ENCODE measurements at places on chromosomes 1 and 21.

DNA sequence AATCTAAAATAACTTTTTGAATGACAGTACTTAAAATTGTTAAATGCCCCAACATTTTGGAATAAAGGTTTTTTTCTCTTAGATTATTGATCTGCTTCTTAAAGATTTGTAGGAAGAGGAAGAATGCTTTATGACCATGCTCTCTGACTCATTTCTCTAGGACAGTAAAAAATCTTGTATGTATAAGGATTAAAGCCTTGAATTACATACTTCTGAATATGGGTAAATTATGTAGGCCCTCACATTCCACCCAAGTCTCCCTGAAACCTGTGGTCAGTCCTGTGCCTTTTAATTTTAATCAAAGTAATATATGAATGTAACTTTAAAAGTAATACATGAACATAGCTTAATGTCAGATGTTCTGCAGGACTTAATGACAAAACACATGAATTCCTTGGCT is 50.5 kb downstream of the ABCD3 start:
- DNase-seq = no peak

- DNase-seq = no peak
These were observed 51.1 kb downstream of the HSF2BP start for GRCh38 chr21:43608225-43608624.

- DNase-seq = no peak
These were observed 85.0 kb downstream of the RGS21 start for GRCh38 chr1:192401825-192402224.

DNA sequence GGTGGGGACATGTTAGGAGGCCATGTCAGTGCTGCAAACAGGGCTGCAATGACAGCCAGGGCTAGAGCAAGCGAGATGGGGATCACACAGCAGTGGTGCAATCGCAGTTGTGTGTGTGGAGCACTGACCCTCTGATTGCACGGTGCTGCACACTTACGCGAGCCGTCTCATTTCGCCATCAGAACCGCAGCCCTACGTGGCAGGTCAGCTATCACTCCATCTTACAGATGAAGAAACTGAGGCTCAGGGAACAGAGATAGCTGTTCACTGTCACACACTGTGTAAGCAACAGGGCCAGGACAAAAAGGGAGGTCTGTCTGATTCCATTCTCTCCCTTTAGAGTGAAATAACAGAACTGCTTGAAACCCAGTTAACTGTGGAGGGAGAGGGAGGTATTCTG is 104.8 kb upstream of the SLC45A1 start:
- DNase-seq = no peak

- no peak for DNase-seq
These were observed 39.7 kb downstream of the AZIN2 start for GRCh38 chr1:33120436-33121231.

DNA sequence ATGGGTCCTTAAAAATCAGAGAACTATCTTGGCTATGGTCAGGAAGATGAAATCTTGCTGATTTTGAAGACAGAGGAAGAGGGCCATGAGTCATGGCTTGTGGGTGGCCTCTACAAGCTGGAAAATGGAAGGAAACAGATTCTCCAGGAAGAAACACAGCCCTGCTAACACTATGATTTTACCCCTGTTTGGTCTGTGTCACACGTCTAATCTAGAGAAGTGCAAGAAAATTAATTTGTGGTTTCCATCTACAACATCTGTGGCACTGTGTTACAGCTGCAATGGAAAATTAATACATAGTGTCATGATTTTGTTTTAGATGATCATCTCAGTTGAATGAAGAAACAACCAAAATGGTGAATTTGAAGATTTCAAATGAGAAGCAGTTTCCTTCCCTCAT is 288.7 kb upstream of the NRIP1 start:
- no peak for DNase-seq

GRCh38 chr1:211548321-211549091 is 30.5 kb downstream of the SLC30A1 start:
- DNase-seq = no peak

- DNase-seq = no peak
These were observed 45.4 kb downstream of the S100B start for GRCh38 chr21:46559291-46559983.

DNA sequence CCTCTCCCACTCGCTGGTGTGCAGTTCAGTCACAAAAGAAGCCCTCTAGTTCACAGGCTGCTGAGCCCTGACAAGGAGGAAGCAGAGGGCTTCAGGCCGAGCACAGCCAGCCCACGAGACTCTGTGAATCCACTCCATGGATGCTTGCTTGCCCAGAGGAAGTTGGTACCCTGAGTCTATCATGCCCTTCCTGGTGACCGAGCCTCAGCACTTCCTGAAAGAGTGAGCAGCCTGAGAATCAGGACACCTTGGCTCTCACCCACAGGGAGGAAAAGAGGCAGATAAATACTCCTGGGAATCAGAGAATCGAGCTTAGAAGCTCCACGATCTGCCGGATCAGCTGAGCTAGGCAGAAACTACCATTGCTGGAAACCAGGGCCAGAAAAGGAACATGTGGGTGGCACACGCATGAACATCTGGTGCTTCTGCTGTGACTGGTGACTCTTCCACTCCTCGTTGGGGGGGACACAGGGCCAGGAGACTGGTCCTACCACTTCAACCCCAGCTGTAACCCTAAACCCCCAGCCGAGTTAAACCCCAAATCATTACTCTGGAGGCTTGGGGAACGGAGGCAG is 376.3 kb upstream of the CAMK1G start:
- DNase-seq = no peak

Measured in lower lobe of right lung (tissue), 2 donors.